Heart right ventricle (tissue), 16 donors: ENCODE measurements at places on chromosomes 16 and 17. TPM values are rescaled to one million over a fixed set of nuclear protein-coding genes. Genes with fewer than 3 reads are reported as not detected.

Gene SEPTIN12
- not detected for polyA plus RNA-seq

Gene KCTD11
- 6.6 TPM for polyA plus RNA-seq

Gene SHBG
- polyA plus RNA-seq = 1.3 TPM

Gene MON1B
- 8.8 TPM for polyA plus RNA-seq

Gene KRT23
- 0.01 TPM for polyA plus RNA-seq

Gene KRT40
- polyA plus RNA-seq = not detected

Gene RHBDL1
- polyA plus RNA-seq = 0.90 TPM

Gene TBC1D3K
- polyA plus RNA-seq = not detected

Gene KRT13
- 6.7 TPM for polyA plus RNA-seq

Gene PLXDC1
- polyA plus RNA-seq = 20.0 TPM

Gene MIS12
- 13.0 TPM for polyA plus RNA-seq

Gene KRT39
- not detected for polyA plus RNA-seq

Gene GNAO1
- 11.9 TPM for polyA plus RNA-seq

Gene CCL13
- 2.3 TPM for polyA plus RNA-seq

Gene CHD9NB
- 0.17 TPM for polyA plus RNA-seq
